ENCODE measurements at places on chromosomes 6 and 20.
A peak's percentile ranks its signal among the peaks of the same experiment; 100 is the strongest.

DNA sequence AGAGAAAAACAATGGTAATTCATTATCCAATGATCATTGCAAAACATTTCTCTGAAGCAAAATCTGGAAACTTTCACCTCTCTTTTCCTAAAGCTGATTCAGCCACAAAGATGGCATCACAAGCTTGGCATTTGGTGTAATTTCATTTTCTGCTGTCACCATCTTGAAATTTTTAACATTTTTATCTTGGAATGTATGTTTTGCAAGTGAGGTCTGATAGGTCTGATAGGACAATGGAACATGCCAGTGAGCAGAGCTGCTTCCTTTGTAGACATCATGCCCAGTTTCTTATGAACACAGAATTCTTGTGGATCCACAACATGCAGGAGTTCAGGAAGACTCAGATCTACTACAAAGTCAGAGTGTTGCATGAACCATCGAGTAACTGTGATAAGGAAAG, 969.6 kb downstream of the EYS start:
- no peak for DNase-seq

DNA sequence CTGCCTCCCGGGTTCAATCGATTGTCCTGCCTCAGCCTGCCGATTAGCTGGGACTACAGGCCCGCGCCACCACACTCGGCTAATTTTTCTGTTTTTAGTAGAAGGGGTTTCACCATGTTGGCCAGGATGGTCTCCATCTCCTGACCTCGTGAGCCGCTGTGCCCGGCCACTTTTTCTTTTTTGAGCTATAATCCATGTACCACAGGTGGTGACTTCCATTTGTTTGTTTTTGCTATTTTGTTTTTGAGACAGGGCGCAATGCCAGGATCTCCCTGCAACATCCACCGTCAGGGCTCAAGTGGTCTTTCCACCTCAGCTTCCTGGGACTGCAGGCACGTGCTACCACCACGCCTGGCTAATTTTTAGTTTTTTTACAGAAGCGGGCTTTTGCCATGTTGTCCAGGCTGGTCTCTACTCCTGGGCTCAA, 8.5 kb downstream of the HSPA1B start:
- no peak for DNase-seq

DNA sequence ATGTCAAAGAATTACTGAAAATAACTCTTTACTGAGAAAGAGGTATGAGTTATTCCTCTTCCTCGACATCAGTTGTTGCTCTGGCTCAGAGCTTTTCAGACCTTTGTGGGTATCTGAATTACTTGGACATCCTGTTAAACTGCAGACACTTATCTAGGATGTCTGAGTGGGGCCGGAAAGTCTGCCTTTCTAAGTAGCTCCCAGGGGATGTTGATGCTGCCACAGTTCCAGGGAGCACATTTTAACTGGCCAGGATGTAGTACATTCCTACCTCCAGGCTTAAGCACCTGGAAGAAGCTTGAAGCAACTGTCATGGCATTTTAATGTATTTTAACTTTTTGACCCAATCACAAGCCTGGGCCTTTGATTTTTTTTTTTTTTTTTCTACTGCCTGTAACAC, 265.8 kb upstream of the PLCB4 start:
- DNase-seq, result no peak

GRCh38 chr6:27888566-27888965, 23.6 kb downstream of the OR2B2 start:
- no peak for DNase-seq

GRCh38 chr6:99841297-99841696, 152.7 kb downstream of the MCHR2 start:
- no peak for DNase-seq

DNA sequence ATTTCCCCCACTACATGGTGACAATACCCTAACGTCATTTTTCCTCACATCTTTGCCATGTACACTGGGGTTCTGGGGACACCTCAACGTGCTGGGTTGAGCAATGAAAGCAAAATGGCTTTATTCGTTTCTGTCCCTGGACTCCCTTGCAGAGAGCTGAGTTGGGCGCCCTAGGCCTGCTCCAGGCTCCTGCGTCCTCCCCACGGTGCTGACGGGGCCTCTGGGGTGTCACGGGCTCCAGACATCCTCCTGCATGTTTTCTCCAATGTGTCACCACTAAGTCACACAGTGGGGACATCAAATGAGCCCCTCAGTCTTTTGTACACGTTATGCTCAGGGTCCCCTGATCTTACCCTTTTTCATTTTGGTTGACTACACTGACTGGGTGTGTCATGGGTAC, 99.8 kb downstream of the TTLL2 start:
- DNase-seq, result no peak

- peak; percentile 25 for DNase-seq
Observed at GRCh38 chr6:119110601-119111548, 32.4 kb upstream of the FAM184A start.

- DNase-seq, result no peak
Observed at GRCh38 chr6:15465212-15465611, 197.6 kb downstream of the DTNBP1 start.

GRCh38 chr6:54244430-54244829, 63.8 kb upstream of the TINAG start:
- DNase-seq, result no peak

GRCh38 chr20:63923651-63924050, 28.7 kb downstream of the DNAJC5 start:
- DNase-seq, result no peak

DNA sequence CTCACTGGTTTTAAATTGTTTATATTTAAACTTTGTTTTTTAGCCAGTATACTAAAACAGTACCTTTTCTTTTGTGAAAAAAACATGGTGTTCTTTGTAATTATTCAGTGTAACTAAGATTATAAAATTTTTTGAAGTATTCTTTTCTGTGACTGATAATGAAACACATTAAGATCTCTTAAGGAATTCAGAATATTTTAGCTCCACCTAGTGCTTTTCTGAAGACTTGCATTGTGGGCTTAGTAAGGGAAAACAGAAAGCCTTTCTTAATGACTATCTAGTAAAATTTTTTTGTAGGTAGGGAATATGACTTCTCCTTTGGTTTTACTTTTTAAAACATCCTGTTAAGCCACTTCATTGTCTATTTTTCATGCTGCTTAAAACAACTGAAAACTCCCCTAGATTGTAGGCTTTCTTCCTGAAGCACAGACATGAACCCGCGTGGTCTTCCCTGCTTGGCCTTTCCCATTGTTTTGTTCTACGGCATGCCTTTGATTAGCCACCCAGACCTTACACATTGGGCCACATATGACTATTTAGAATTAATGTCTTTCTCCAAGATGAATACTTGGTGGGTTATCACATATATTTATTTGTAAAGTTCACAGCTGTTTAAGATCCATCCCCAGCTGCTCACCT, 72.1 kb downstream of the AFDN start:
- DNase-seq, result no peak

DNA sequence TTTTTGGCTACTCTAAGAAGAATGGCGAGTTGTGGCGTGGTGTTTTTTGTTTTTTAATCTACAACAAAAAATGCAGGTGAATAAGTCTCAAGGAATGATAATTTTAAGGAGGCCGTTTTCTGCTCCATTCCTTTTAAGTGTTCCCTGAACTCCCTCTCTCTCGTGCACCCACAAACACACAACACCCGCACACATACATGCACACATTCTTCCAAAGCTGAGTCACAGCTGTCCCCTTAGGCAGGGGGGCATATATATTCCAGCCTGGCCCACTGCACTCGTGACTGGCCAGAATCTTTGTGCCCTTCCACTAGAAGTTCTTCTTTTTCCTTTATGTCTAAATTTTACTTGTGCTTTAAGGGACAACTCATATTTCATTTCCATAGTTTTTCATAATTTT, 405.7 kb downstream of the LMBRD1 start:
- no peak for DNase-seq

Measured in progenitor cell of endocrine pancreas (in vitro differentiated cells).